ENCODE measurements at places on chromosomes 1 and 21.

GRCh38 chr1:207858281-207858680 is 52.6 kb downstream of the CD34 start:
- no peak for DNase-seq

DNA sequence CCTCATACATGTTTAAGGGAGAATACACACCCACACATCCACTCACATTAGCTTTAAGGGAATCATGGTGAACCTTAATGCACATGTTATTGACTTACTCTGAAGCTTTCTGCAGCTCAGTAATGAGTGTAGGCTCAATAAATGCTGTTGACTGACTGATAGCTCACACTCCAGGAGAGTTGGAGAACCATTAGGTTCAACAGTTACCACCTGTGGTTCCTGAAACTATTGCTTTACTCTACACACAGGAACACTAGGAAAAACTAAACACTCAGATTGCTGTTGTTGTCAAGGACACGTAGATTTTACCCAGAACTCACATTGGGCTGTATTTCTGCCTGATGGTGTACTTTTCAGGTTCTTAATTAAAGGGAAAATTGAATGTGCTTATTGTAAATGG is 37.3 kb downstream of the ZC3H11B start:
- no peak for DNase-seq

GRCh38 chr1:168087696-168088095 is 49.0 kb downstream of the GPR161 start:
- DNase-seq = no peak

DNA sequence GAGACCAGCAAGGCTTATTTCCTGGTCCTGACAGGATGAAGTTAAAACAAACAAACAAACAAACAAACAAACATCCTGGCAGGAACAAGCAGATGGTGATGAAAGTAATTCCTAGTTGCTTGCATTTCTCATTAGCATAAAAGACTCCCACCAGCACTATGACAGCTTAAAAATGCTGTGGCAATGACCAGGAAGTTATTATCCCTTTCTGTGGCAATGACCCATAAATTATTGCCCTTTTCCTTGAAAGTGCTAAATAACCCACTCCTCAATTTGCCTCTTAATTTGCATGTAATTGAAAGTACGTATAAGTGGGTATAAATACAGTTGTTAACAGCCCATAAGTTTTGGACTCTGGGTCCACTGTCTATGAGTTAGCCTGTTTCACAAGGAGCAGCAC is 727.6 kb upstream of the NEGR1 start:
- no peak for DNase-seq

GRCh38 chr1:116179419-116179818 is 68.2 kb downstream of the MAB21L3 start:
- no peak for DNase-seq
